Common myeloid progenitor, CD34-positive (primary cell): ENCODE measurements at places on chromosomes 3 and 15.

DNA sequence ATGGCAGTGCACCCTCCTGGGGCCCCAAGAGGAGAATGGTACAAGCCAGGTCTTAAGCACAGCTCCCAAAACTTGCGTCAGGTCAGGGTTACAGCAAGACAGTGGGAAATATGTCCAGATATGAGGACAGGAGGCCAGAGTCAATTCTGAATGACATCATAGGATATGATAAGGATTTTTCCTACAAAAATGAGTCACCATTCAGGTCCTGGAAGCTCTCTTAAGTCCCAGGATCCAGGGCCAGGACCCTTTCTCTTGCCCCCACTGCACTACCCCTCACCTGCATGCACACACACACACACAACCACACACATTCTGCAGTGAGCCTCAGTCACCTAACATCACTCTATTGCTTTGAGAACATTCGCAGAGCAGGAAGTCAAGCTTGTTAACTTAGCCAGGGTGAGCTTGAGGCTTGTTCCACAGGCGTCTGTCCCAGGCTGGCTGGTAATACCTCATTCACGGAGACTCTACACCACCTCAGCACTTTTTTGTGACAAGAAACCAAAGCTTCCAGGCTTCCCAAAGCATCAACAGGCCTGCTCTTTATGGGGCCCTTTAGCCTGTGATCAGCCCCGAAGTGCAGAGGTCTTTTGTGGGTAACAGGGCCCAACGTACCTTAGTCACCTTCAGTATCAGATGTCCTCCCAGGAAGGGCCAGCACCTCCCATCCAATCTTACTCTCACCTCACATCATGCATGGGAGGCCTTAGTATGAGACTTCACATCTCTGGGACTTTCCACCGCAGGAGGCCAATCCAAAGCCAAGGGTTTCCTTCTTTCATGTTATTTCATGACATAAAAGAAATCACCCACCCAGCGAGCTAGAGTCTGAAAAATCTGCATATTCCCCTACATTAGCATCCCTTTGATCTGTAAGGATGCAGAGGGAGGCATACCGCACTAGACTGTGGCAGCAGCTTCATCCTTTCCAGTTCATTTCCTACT, 74.0 kb upstream of the LIPC start:
- no peaks in the 10 kb centered on the region for H3K36me3 ChIP-seq
- DNase-seq = no peak
- H3K27ac ChIP-seq = no peak overlapping the region
- no peaks in the 10 kb centered on the region for H3K27me3 ChIP-seq

GRCh38 chr3:53773611-53774368, 72.4 kb downstream of the CHDH start:
- no peak overlapping the region for H3K4me3 ChIP-seq
- no peak for DNase-seq
- no peak overlapping the region for H3K27ac ChIP-seq
- H3K4me1 ChIP-seq = peaks cover 8% of the 10 kb centered on the region

- H3K36me3 ChIP-seq = no peaks in the 10 kb centered on the region
- H3K4me3 ChIP-seq = no peak overlapping the region
- DNase-seq = no peak
- no peaks in the 10 kb centered on the region for H3K27me3 ChIP-seq
- H3K27ac ChIP-seq = no peak overlapping the region
Measured at GRCh38 chr3:189941679-189942078, 179.0 kb downstream of the P3H2 start.

DNA sequence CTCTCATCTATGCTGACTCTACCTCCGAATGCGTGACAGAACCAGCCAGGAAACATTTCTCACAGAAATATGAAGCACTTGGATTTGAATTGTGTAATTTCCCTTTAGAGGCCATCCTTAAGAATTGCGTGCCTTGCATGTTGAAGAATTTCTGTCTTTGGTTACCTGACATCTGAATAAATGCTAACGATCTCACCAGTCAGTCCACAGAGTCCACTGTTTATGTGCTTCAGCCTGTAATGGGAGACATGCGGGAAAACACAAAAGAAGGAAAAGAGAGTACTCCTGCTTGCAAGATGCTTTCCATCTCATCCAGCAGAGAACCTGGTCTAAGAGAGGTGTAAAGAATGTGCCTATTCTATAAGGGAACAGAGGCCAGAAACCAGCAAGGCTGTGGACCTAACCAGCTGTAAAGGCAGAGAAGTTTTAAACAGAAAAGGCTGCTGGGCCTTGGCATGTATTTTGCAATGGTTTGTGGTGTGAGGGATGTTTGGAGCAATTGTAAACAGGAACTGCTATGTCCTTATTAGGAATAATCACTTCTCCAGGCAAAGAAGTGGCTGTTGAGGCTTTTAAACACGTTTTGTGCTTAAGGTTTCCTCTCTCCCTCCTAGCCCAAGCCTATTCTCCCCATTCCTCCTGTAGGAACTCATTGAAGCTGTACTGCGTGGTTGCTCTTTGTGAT, 36.4 kb upstream of the BOC start:
- no peak overlapping the region for H3K27ac ChIP-seq
- no peaks in the 10 kb centered on the region for H3K4me1 ChIP-seq
- H3K36me3 ChIP-seq = no peaks in the 10 kb centered on the region
- no peaks in the 10 kb centered on the region for H3K27me3 ChIP-seq

DNA sequence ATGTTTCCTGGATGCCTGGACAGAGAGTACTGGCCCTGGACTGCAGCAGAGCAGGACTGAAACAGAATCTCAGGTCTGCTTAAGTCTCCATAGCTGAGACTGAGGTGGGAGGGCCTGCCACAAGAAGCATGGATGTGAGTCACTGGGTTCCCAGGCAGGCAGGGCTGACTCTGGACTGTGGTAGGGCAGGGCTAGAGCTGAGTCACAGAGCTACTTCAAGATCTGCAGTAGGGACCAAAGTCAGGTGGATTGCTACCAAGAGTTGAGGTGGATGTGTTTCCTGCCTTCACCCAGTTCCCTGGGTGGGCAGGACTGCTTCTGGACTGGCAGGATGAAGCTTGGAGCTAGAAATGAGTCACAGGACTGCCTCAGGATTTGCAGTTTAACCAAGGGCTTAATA, 282.9 kb downstream of the AGBL1 start:
- no peak overlapping the region for H3K27ac ChIP-seq
- no peak for DNase-seq

GRCh38 chr15:43957724-43958123, 130.9 kb downstream of the WDR76 start:
- H3K36me3 ChIP-seq = no peaks in the 10 kb centered on the region
- no peak for DNase-seq
- H3K27me3 ChIP-seq = no peaks in the 10 kb centered on the region
